ENCODE measurements at places on chromosomes 6 and 20. TPM values are rescaled to one million over a fixed set of nuclear protein-coding genes. Genes with fewer than 3 reads are reported as not detected.

DNA sequence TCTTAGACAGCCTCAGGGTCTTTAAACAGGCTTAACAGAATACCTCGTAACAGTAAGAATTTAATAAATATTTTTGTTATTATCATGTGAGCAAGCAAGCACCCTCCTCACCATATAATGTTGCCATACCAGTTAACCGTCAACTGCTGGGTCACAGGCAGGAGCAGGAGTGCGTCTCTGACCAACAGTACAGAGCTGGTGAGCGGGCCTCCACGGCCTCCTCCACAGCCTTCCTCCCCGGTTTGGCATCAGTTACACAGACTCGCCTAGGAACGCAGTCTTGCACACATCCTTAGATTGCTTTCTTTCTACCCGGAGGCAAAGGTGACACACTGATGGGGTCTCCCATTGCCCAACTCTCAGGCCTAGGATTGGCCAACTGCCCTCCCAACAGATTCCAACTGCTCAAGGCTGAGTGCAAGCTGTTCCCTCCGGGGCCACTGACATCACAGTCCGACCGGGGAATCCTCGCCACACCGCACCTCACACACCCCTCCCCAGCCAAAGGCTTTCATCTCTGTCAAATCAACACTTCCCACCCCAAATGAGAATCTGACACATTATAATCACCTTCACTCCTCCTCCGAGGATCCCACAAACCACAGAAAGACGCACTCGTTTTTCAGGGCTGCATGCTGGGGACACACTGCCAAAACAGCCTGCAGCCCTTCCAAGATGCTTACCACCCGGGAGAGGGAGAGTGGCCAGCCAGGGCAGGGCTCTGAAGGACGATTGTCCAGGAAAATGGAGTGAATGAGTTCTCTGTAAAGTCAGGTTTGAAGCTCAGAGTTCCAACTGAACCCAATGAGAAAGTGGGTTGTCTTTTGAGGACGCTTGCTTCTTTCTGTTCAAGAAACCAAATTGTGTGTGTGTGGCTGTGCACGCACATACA is 63.2 kb downstream of the PDE10A start:
- H3K4me1 ChIP-seq, result no peaks in the 10 kb centered on the region
- no peak overlapping the region for H3K4me3 ChIP-seq
- no peak overlapping the region for H3K27ac ChIP-seq
- no peaks in the 10 kb centered on the region for H3K36me3 ChIP-seq

DNA sequence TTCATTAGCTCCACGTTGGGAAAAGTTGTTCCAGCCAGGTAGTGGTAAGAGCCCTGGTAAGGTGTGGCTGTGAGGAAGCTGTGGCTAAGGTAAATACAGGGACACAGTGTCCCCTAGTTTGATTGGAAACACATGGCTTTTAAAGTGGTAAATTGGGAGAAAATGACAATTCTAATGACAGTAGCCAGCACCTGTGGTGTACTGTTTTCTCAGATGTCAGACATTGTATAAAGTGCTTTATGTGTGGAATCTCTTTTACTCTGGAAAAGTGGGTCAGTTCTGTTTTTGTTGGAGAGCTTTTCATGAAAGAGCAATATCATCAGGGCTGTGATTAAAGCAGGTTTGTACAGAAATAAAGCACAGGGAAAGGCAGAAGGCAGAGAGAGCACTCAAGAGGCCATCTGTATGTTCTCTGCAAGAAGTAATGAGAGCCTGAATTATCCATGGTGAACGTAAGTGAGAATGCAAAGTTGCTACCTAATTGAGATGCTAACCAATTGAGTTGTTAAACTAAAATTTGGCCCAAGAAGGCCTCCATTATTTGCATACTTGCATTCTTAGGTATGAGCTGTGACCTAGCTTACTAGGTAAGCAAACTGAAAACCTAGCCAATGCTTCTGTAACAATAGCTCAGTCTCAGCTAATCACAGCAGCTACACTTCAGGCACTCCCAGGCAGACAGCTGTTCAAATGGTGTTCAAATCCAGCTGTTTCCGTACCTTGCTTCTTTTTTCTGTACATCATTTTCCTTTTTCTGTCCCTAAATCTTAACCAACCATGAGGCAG is 28.2 kb downstream of the MRAP2 start:
- peaks cover 2% of the 10 kb centered on the region for H3K36me3 ChIP-seq
- H3K4me3 ChIP-seq, result no peak overlapping the region
- peak overlapping the region; percentile 59 for H3K27ac ChIP-seq
- peaks cover 3% of the 10 kb centered on the region for H3K4me1 ChIP-seq
- no peak for DNase-seq

DNA sequence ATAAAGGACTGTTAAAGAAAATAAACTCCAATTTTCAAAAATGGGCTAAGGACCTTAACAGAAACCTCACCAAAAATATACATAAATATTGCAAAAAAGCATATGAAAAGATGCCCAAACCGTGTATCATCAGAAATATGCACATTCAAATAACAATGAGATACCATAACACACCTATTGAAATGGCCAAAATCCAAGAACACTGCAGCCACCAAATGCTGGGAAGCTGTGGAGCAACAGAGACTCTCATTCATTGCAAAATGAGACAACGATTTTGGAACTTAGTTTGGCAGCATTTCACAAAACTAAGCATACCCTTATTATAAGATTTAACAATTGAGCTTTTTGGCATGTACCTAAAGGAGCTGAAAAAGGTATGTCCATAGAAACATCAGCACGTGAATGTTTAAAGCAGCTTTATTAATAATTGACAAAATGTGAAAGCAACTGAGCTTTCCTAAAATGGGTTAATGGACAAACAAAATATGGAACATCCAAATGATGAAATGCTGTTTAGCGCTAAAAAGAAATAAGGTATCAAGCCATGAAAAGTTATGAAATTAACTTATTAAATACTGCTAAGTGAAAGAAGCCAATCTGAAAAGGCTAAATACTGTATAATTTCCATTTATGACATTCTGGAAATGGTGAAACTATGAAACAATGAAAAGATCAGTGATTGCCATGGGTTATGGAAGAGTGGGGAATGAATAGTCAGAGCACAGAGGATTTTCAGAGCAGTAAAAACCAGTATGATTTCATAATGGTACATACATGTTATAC is 592.6 kb upstream of the ADGRB3 start:
- DNase-seq, result no peak
- no peaks in the 10 kb centered on the region for H3K4me1 ChIP-seq
- H3K36me3 ChIP-seq, result no peaks in the 10 kb centered on the region

GRCh38 chr6:41191569-41191968 is 9.4 kb downstream of the TREML2 start:
- H3K27me3 ChIP-seq, result no peaks in the 10 kb centered on the region
- DNase-seq, result peak; percentile 61
- H3K4me3 ChIP-seq, result no peak overlapping the region
- no peaks in the 10 kb centered on the region for H3K4me1 ChIP-seq
- no peak overlapping the region for H3K27ac ChIP-seq

GRCh38 chr6:170280689-170281045 is 10.2 kb downstream of the DLL1 start:
- DNase-seq, result no peak
- no peaks in the 10 kb centered on the region for H3K27me3 ChIP-seq
- H3K4me1 ChIP-seq, result no peaks in the 10 kb centered on the region
- no peak overlapping the region for H3K4me3 ChIP-seq
- H3K36me3 ChIP-seq, result no peaks in the 10 kb centered on the region

DNA sequence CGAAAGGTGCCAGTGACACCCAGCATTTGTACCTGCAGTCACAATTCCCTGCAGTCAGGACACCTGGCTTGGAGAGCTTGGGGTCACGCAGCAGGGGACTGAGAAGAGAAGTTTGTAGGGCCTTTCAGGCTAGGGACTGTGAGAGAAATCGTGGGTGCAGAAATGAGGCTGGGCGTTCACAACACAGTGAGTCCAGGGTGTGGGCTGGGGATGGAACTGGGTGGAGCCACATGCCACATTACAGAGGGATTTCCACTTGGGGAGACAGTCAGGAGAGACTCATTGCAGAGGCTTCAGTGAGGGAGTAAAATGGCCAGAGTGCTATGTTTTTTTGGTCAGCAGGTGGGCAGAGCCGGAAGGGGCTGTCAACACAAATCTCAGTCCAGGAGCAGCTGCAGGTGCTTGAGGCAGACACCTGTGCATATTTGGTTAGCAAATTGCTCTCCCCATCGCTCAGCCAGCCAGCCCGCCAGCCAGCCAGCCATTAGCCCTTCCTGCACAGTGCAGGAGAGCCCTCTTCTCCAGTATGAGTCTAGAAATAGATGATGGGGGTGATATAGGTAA is 7.4 kb downstream of the ITPR3 start:
- no peak overlapping the region for H3K27ac ChIP-seq
- no peak for DNase-seq
- H3K36me3 ChIP-seq, result no peaks in the 10 kb centered on the region

GRCh38 chr6:11835065-11835464 is 56.5 kb upstream of the ADTRP start:
- H3K36me3 ChIP-seq, result no peaks in the 10 kb centered on the region
- H3K4me3 ChIP-seq, result no peak overlapping the region
- no peaks in the 10 kb centered on the region for H3K4me1 ChIP-seq
- no peaks in the 10 kb centered on the region for H3K27me3 ChIP-seq

DNA sequence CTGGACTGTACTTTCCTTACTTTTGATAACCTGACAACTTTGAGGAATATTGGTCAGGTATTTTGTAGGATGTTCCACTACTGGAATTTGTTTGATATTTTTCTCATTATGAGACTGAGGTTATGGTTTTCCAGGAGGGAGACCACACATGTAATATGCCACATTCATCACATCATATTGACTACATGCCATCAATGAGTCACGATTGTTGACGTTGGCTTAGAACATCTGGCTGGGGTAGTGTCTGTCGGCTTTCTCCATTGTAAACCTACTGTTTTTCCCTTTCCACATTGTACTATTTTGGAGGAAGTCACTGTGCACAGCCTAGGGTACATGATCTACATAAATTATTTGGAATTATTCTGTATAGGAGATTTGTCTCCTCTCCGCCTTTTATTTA is 1.4 kb upstream of the STX11 start:
- H3K27me3 ChIP-seq, result no peaks in the 10 kb centered on the region
- H3K36me3 ChIP-seq, result no peaks in the 10 kb centered on the region
- H3K4me3 ChIP-seq, result no peak overlapping the region
- H3K27ac ChIP-seq, result no peak overlapping the region

The WFDC5 gene
- total RNA-seq, result not detected

The SKIC2 gene
- total RNA-seq, result 90.3 TPM

DNA sequence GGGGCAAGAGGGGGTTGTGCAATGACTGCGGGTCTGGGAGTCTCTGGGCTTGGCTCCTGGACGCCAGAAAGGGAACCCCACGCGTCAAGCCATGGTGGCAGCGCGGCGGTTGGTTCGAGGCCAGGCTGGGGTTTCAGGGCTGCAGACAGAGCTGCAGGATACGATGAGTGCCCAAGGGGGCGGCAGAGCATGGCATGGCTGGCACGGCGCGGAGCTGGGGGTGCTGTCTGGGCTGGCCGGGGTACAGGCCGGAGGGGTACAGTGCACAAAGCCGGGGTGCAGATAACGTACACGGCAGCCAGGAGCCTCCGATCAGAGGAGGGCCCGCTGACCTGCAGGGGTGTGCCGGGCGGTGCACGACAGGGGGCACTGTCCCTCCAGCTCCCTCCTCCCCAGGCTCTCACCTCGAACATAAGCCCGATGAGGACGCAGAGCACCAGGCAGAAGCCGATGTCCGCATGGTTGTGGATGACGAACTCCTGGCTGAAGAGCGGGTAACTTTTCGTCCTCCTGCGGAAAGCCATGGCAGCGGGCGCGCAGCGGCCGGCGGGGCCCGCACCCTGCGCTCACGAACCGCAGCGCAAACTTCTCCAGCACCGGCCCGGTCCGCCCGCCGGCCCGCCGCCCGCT is 353 bp downstream of the TRAM2 start:
- peak overlapping the region; percentile 65 for H3K27ac ChIP-seq
- no peaks in the 10 kb centered on the region for H3K27me3 ChIP-seq
- no peaks in the 10 kb centered on the region for H3K36me3 ChIP-seq
- DNase-seq, result peak; percentile 73
- peak overlapping the region; percentile 50 for H3K4me3 ChIP-seq

DNA sequence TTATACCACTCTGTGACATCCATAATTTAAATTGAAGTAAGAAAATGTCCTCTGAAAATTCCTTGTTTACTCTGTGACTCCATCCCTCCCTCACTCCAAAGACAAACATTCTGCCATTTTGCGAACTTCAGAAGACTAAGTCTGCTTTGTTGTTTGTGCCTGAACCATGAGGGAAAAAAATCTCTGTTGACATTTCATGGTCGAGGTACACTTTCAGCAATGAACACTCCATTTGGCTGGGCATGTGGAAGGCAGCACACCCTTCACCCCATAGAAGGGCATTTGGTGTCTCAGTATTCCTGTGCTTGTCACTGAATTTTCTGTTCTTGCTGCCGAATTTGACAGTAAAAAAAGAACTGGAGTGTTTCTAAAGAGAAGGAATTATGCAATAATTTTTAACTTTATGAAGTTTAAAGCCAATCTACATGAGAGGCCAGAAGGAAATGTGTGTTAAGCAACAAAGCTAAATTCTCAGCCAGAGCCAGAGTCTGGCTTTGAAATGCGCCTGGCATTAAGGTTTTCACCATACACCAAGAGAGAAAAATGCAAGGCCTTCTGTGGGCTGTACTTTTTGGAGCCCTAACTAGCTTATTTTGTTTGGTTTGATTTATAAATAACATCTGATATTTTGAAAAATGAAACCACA is 4.7 kb upstream of the PBOV1 start:
- no peak for DNase-seq
- H3K27ac ChIP-seq, result no peak overlapping the region
- no peaks in the 10 kb centered on the region for H3K4me1 ChIP-seq

DNA sequence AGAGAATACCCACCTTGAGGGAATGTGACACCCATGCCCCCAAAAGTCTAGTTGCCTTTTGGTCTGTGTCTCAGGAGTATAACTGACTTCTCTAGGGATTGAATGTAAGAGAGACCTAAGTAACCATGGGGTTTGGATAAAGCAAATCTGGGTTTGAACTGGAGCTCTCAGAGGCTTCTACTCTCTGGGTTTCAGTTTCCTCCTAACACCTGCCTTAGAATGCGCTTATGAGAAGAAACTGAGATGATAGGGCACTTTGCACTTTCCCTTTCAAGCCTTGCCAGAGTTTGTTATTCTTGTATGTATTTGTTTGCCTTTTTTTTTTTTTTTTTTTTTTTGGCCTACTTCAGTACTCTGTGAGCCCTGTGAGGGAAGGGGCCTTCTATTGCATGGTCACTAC is 19.4 kb downstream of the SDHAF4 start:
- no peak for DNase-seq
- peaks cover 6% of the 10 kb centered on the region for H3K36me3 ChIP-seq
- no peak overlapping the region for H3K27ac ChIP-seq
- H3K4me1 ChIP-seq, result peaks cover 1% of the 10 kb centered on the region

The CST1 gene
- not detected for total RNA-seq
